GM13977 (cell line): ENCODE measurements at places on chromosomes 12 and 14.

- DNase-seq: no peak
These were observed 9.8 kb downstream of the NTF3 start for GRCh38 chr12:5441497-5442236.

DNA sequence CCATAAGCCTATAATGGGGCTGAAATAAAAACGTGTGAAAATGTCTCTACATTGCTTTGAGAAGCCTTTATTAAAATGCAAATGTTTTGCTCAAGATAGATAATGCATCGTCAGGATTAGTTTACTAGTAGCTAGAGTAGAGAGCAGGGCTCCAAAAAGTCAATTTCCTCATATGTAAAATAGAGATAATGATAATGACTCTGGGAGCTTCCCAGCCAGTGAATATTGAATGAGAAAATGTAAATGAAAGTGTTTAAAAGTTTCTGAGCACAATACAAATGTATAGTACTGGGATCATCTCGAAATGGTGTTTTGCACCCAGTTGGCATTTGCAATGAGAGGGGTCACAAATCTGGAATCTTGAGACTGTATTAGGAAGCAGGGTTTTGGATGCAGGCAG lies 135.3 kb downstream of the OTOGL start:
- DNase-seq: no peak

DNA sequence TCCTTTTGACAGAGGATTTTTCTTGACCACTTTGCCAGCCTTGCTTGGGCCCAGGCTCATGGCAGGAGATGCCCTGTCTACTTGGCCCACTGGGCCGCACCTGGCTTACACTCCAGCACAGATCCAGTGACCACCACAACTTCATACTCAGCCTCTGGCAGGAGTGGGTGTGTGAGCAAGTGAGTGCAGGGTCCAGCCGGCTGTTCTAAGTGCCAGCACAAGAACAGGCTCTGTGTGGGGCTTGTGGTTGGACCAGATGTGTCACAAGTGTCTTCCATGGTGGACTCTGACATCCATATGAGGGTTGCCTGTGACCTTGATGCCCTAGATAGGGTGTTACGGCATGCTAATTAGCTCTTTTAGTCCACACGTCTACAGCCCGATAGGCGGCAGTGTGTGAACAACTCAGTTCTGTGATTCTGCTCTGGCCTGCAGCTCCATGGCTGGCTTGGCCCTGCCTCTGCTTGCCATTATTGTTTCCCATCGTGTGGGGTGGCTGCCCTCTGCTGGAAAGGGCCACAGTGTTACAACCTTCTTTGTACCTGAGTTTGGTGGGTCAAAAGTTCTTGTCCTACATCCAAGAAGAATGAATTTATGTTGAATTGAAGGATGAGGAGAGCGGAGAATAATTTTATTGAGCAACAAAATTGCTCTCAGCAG lies 1089.1 kb downstream of the SLC6A15 start:
- DNase-seq: peak; percentile 16

DNA sequence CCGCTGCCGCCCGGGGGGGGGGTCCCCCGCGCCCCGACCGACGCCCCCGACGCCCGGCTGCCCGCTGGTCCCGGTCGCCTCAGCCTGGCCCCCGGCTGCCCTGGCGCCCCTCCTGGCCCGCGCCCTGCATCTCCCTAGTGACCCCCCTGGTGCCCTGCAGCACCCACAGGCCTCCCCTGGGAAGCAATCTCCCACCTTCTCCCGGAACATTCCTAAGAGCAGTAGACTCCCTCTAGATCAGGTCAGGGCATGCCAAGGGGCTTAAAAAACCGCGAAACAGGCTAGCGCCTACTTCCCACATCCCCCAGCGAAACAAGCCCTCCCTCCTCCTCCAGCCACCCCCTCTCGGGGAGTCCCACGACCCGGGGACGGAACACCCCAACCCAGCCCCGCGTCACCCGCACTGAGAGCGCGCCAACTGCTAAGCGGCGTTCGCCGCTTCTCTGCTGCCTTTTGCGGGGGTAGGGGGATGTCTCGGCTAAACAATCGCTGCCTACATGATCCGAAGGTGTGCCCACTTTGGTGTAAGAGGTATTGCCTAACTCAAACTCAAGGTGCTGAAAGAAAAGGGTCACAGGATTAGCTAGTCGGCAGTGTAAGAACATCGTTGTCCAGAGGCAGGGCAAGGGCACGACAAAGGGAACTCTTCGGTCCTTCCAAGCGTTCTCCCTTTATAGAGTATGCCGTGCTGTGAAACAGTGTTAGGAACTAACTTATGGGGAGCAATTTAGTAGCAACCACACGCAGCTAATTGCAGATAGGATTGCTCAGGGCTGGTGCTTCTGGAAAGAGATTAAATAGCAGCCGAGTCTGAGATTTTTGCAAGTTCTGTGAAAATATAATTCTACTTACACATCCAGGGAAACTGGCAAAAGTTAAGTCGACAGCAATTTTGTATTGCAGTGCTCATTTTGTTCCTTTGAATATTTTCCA lies 619 bp upstream of the NTN4 start:
- DNase-seq: peak; percentile 28

- DNase-seq: no peak
These were observed 401.4 kb downstream of the ATP23 start for GRCh38 chr12:58342736-58343135.
